ENCODE measurements at places on chromosomes 7 and 10. TPM values are rescaled to one million over a fixed set of nuclear protein-coding genes. Genes with fewer than 3 reads are reported as not detected.

DNA sequence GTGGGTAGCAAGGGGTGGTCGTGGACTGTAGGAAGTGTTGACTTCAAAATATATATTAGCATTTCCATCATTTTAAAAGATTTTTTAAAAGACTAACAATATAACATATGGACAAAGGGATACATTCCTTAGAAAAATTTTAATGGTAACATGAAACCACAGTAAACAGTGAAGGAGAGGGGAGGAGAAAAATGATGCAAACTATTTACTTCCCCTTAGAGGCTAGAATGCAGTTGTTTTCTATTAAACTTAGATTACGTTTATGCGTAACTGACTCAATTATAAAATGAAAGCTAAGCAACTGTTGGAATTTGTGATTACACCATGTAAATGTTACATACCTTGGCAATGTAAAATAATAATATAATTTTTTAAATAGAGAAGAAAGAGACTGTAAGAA lies 41.3 kb downstream of the CALD1 start:
- no peak for DNase-seq

- DNase-seq = no peak
These were observed 192.9 kb upstream of the MBL2 start for GRCh38 chr10:52965509-52965908.

GRCh38 chr7:90717296-90718060 lies 121.4 kb downstream of the CDK14 start:
- DNase-seq = peak; percentile 60

GRCh38 chr7:93562936-93563335 lies 11.6 kb downstream of the CALCR start:
- no peak for DNase-seq

The GPC2 gene
- total RNA-seq = 1.4 TPM

The CACNA2D1 gene
- total RNA-seq = 5.8 TPM

DNA sequence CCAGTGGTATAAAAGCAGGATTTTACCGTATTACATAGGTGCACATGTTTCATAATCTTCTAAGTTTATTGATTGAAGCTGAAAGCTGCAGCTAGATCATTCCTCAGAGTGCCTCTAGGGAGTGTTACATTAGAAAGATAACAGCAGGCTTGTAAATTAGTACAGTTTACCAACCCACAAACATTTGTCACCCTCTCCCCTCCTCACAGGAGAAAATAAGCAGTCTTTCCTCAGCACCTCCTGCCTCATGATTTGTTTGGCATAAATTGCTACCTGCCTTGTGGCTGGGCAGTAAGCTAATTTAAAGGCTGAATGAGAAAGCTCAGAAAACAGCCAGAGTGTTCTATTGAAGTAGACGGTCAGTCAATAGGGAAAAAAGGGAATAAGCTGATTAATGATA lies 74.2 kb downstream of the NXPH1 start:
- no peak for DNase-seq

- DNase-seq = peak; percentile 61
These were observed 11.8 kb upstream of the ACBD5 start for GRCh38 chr10:27252267-27253000.

DNA sequence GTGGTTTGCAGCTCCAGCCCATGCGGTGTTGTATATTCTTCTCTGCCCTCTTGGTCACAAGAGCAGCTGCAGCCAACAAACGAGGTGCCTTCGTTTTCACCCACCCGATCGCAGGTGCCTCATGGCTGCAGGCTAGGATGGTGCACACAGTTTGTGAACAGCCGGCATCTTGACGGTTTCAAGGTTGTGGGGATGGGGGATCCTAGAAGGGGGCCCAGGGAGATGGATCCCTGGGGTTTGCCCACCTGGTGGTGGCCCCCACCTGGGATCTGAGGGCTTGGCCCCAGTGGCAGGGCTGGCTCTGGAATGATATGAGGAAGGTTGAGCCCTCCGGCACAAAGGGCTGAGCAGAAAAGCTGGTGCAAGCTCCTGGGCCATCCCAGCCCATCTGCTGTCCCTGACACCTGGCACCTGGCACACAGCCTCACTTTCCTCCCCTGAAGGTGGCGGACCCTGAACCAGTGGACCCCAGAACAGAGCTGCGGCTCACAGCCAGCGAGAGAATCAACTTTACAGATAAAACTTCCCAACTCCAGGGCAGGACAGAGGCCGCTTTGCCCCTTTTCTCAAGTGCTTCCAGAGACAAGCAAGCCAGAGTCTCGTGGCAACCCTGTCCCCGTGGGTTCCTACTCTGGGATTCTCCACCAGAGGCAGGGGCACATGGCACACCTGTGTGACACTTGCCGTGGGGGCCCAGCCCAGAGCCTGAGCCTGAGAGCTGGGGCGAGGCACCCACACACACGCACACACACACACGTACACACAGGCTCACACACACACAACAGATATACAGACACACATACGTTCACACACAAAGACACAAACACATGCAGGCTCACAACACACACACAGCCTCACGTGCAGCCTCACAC lies 177.3 kb upstream of the PPP2R2D start:
- DNase-seq = no peak

The SLC26A5 gene
- total RNA-seq = not detected

DNA sequence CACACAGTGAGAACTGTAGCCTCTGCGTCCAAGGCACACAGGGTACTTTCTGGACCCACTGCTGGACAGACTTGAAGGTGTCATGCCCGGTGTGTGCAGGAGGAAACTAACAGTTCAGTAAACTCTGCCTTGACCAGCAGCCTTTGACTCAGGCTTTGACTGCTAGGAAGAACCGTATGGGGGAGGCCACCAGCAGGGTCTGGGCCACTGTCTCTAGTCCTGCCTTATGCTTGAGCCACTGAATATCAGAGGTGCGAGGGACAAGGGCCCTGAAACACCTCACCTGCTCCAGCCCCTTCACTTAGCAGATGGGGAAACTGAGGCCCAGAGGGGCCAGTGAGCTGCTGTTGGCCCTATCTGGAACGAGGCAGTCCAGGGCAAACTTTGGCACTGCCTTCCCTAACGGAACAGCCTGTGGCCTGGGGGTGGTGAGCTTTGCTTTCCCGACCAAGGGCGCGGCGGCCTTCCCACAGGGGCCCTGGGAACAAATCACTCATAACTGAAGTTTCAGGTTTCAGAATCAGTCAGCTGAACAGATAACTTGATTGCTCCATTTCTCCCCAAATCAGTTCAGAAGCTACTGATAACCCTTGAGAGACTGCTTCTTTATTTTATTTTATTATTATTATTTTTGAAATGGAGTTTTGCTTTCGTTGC lies 130.0 kb downstream of the FAM53B start:
- no peak for DNase-seq

The ANXA8 gene
- 0.68 TPM for total RNA-seq

- DNase-seq = no peak
These were observed 305.5 kb downstream of the DNAJB9 start for GRCh38 chr7:108875139-108875538.

GRCh38 chr10:12848439-12849173 lies 152.9 kb downstream of the CCDC3 start:
- no peak for DNase-seq

The UCN3 gene
- total RNA-seq = not detected

GRCh38 chr10:99845837-99846382 lies 63.5 kb downstream of the ABCC2 start:
- DNase-seq = peak; percentile 61

The GNGT1 gene
- total RNA-seq = not detected

The OR2A7 gene
- total RNA-seq = not detected

The CHN2 gene
- not detected for total RNA-seq

The BTRC gene
- 4.8 TPM for total RNA-seq

DNA sequence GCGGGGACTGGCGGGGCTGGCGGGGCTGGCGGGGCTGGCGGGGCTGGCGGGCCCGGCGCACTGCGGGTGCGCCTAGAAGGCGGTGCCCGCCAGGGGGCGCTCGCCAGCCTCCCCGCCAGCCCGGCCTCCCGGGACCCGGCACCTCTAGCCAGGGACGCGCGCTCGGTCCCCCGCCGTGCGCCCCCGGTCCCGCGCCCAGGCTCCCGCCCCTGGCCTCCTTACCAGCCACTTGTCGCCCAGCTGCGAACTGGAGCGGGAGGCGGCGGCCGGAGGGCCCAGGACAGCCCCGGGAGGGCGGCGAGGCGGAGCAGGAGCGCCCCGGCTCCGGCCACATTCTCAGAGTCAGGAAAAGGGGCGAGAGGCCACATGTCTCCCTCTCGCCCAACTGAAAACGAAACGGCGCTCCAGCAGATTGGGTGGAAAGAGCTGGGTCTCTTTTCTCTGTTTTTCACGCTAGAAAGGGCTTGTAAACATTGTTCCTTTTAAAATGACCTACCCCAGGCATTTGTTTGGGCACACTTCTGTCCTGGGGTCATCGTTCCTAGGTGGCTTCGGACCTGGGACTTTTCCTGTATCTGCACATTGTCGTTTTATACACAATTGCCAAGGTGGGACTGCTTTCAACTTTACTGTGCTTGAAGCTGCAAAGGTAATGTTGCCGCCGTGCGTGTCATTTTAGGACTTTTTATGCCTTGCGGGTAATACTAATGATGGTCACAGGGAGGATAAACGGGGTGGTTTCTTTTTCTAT lies 378 bp upstream of the PRKCQ start:
- peak; percentile 76 for DNase-seq

The SCD gene
- 98.9 TPM for total RNA-seq

- peak; percentile 63 for DNase-seq
These were observed 3.4 kb upstream of the SMARCD3 start for GRCh38 chr7:151251689-151252560.

The IL2RA gene
- total RNA-seq = not detected

- DNase-seq = no peak
These were observed 42.9 kb upstream of the FGL2 start for GRCh38 chr7:77242554-77242953.

GRCh38 chr10:129035052-129035827 lies 431.8 kb upstream of the MGMT start:
- DNase-seq = peak; percentile 75

The PILRA gene
- 0.41 TPM for total RNA-seq

- DNase-seq = peak; percentile 53
These were observed 291.0 kb upstream of the C7orf33 start for GRCh38 chr7:148299350-148300276.

The C10orf62 gene
- total RNA-seq = 0.41 TPM

DNA sequence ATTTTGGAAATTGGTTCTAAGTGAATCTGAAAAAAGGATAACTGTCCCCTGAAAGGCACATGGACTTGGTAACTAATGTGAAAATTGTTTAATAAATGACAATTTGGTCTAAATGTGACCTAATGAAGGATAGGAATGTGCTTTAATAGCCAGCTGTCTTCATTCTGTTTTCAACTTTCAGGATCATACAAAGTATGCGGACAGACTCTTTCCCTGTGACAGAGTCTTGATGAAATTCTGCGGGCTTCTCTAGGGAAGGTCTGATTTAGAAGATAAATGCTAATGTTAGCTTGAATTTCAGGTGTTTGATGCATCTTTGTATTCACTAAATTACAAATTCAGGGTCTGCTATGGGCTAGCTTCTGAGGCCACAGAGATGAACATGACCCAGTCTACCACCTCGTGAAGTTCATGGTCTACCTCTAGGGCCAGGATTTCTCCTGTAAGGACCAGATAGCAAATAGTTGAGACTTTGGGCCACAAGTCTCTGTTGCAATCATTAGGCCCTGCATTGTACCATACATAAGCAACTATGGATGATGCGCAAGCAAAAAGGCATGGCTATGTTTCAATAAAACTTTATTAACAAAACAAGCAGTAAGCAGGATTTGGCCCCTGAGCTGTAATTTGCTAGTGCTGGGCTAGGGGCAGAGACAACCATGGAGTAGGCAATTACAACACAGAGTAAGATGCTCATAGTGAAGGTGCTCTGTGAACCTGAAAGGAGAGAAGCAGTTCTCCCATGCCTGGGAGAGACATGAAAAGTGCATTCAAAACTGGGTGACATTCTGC lies 368.6 kb downstream of the INHBA start:
- DNase-seq = no peak

DNA sequence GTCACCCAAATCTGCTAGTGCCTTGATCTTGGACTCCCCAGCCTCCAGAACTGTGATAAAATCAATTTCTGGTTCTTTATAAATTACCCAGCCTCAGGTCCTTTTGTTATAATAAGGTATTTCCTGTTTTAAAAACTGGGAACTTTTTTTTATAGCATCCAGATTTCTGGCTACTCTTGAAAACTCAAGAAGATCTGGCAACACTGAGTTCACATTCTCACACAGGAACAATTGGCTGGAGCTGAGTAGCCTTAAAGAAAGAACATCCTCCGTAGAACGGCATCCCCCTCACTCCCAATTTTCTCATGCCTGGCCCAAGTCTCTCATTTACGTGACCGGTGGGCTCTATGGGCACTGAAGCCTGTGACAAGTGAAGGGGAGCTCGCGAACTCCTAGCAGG lies 47.1 kb downstream of the SLC35G1 start:
- no peak for DNase-seq

- DNase-seq = no peak
These were observed 44.7 kb upstream of the ZMIZ2 start for GRCh38 chr7:44703921-44704320.

The SLIT1 gene
- total RNA-seq = 0.03 TPM

DNA sequence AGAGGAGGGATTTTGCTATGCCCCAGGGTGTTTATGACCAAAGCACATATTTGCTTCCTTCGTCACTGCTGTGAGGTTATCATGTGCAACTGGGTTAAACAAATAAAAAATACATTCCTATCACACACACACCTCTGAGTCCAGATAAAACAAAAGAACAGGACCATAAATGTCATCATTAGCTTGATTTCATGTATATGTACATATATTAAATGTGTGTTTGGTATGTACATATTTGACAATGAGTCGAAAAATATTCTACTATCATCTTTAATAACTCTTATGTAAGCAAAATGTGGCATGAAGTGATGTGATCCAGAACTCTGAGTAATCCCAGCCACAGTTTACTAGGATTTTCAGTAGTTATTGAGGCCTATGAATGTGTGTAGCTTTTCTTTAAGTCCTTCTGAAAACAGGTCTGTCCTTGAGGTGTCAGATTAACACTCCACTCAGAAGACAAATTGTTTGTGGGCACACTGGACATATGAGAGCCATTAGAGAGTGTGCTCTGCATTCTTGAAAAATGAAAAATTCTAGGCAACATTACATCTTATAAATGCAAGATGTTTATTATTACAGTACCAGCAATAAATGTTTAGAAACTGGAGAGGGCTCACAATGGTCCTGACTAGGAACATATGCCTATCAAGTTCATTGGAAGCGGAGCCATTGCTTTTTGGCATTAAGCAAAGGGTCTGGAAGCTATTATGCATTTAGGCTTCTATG lies 335.1 kb upstream of the SEMA3A start:
- DNase-seq = peak; percentile 85

DNA sequence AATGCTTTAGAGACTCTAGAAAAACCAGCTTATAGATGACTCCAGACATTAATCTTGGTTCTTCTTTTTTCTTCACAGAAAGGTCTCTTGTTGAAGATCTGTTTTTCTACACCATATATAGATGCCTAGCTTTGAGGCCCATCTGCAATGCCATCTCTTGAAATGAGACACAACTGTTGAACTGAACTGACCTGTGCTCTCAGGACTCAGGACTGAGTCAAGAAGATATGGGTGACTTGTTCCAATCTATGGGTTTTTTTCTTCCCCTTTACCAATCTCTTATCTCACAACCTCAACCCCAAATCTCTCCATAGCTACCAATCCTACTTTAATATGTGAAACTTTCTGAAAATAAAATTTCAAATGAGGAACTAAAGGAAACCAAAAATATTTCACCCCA lies 194.7 kb downstream of the SNX13 start:
- DNase-seq = no peak
